Left hindlimb (tissue), 1 donor: ENCODE measurements at places on chromosomes 13 and 19.

DNA sequence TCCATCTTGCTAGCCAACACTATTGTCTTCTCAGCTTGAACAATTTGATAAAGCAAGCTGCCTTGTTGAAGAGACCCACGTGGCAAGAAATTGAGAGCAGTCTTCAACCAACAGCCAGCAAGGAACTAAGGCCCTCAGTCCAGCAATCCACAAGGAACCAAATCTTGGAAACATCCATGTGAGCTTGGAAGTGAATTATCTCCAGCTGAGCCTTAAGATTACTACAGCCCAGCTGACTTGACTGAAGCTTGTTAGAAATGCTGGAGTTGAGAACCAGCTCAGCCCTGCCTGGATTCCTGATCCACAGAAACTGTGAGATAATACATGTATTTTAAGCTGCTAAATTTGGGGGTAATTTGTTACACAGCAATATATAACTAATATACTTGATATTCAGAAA, 26.2 kb upstream of the DCT start:
- DNase-seq = no peak

DNA sequence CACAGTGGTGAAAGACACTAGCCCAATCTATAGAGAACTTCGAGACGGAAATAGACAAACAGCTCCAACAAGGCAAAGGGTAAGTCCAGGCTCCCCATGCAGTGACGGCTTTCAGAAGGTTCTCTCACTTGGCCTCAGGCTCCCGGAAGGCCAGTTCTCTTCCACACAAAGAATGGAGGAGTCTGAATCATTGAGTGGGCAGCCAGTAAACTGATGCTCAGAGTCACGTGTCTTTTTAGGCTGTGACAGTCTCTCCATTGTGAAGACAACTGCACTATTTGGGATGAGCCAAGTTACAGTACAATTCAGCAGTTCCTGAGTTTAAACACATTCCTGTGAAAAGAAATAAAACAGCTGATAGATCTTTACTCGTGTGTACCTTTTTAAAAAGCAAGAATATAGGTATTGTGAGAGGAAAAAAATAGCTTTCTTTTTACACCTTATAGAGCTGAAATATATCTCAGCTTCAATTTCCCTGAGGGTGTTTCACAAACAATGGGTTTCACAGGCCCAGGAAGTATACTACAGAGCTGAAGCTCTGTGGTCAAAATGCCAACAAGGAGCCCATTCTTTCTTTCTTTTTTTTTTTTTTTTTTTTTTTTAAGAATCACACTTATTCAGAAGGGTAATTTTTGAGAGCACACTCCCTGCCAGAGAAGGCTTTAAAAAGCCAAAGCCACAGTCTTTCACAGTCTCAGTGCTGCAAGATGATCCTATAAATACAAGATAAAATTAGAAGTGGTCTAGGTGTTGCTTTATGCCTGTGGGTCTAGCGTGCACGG, 135.1 kb downstream of the FREM2 start:
- no peak for DNase-seq

GRCh38 chr13:47696674-47697073, 304.4 kb downstream of the SUCLA2 start:
- DNase-seq = no peak

- DNase-seq = peak; percentile 72
Measured at GRCh38 chr19:7533281-7533885, 2.1 kb upstream of the PNPLA6 start.

DNA sequence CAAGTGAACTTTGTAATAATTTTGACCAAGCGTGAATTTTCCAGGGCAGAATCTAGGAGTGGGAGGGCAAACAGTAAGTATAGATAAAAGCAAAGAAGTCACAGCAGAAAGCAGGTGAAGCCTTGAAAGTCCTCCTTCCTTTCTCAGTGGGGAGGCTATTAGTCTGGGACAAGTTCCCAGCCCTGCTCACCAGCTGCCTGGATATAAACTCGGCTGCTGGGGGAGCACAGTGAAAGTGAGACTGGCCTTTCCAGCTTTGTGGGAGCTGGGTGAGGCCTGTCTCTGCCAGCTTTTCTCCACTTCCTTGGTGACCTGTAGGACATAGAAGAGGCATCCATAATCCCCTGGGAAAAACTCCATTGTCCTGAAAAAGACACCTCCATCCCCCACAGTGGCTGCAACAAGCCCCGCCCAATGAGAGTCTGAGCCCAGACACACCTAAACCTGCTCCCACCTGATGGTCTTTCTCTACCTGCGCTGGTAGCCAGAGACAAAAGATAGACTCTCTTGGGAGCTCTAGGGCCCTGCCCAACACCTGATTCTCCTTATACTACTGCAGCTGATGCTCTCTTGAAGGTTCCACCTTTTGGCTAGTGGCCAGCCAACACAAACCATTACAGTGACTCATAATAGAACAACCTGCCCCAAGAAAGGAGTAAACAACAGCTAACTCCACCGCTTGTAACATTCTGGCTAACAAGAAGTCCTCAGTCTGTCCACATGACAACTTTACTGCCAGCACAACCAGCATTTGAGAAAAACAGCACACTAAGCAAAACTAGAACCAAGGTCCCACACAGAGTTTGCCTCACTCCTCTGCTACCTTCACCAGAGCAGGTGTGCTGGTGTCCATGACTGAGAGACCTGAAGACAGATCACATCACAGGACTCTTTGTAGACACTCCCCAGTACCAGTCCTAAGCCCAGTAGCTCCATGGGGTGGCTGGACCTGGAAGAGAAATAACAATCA, 252.2 kb upstream of the SLITRK6 start:
- DNase-seq = no peak

DNA sequence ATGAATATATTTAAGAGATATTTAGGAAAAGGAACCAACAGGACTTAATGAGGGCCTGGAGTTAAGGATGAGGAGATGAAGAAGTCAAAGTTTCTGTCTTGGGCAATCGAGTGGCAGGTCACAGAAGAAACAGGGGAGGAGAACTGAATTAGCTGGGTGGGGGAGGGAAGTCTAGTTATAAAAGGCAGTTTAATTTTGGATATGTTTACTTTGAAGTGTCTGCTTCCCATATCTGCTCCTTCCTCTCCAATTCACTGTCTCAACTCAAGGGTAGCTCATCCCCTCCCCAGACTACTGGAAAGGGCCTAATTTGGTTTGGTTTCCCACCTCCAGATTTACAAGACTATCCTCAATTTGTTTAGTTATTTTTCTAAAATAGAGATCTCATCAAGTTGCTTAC, 195.9 kb downstream of the VWA8 start:
- no peak for DNase-seq

GRCh38 chr13:44148159-44148914, 225.3 kb upstream of the SERP2 start:
- DNase-seq = no peak

- no peak for DNase-seq
Measured at GRCh38 chr13:75813323-75813722, 177.2 kb downstream of the LMO7 start.

GRCh38 chr13:74218291-74218690, 84.1 kb upstream of the KLF12 start:
- DNase-seq = no peak

DNA sequence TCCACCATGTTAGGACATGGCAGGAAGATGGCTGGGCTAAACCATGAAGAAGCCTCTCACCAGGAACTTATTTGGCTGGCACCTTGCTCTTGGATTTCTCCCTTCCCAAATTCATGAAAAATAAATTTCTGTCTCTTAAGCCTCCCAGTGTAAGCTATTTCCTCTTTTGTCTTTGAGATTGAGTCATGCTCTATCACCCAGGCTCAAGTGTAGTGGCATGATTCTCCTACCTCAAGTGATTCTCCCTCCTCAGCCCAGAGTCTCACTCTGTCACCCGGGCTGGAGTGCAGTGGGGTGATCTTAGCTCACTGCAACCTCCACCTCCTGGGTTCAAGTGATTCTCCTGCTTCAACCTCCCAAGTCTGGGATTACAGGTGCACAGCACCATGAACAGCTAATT, 12.6 kb downstream of the ZNF888 start:
- DNase-seq = no peak

- no peak for DNase-seq
Measured at GRCh38 chr19:38815059-38816001, 2.6 kb upstream of the LGALS4 start.

- DNase-seq = peak; percentile 45
Measured at GRCh38 chr19:40411125-40411842, 1.9 kb downstream of the PRX start.

DNA sequence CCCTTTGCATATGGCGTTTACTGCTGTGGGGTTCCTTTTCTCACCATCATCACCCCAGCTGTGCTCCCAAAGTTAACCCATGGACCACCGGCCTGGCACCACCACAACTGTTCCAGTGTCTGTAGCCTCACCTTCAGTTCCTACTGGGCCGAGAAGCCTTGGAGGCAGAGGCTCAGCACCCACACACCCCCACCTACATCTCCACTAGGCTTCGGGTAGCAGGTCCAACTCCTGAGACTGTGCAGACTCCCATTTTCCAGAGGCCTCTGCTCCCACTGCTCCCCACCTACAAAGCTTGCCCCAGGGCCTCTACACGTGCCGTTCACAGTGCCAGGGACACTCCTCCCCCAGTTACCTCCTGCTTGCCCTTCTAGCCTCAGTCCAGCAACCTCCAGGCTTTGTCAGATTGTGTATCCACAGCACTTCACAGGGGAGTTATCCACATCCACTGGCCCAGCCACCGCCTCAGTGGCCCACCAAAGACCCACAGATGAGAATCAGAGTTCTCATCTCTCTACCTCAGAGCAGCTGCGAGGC, 14.1 kb downstream of the SLC27A5 start:
- no peak for DNase-seq

GRCh38 chr13:33806470-33807248, 11.3 kb upstream of the RFC3 start:
- no peak for DNase-seq

DNA sequence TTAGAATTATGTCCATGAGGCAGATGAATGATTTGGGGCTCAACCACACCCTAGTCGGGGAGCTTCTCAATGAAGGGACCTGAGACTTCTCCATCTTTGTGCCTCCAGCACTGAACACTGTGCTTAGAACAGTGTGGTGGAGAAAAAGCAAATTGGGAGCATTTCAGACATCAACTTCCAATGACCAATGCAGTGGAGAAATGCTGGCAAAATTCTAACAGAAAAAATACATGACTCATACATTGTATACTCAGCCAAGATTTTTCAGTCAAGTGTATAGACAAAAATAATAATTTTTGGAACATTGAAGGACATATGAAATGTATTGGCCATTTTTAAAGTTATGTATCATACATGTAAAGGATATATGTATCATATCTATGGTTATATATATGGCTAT, 134.7 kb downstream of the FGF14 start:
- DNase-seq = no peak

- no peak for DNase-seq
Measured at GRCh38 chr13:111049791-111050538, 65.1 kb upstream of the ARHGEF7 start.

DNA sequence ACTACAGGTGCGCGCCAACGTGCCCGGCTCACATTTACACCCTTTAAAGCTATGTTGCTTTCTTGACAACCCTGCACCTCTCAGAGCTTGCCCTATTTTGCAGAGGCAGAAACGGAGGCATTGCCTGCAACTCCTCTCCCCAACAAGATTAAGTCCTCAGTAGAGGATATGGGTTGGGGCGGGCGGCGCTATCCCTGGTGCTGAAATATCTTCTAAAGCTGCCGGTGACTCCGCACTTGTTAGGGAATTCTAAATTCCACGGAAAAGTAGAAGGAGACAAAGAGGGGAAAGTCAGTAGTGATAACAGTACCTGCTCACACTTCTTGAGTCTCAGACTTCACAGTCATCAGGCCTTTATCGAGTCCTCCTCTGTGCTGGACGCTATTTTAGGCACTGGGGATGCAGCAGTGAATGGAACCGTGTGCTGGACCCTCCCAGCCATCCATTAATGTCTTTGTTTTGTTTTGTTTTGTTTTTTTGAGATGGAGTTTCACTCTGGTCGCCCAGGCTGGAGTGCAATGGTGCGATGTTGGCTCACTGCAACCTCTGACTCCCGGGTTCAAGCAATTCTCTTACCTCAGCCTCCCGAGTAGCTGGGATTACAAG, 18.0 kb downstream of the SLC5A5 start:
- DNase-seq = peak; percentile 60

DNA sequence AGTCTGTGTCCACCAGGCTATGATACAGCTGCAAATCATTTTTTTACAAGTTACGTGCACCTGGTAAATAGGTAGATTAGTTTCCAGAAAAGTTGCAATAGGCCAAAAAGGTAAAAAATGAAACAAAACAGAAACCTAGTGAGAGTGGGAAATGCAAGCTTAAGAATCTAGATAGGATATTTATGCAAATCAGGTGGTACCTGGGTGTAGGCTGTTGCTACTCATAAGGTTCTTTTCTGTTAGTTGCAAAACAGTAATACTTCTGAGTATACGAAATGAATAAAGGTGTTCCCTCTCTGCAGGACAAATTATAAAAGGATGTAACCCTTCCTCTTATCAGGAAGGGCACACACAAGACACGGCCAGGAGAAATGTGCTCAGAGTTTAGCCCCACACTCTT, 97.9 kb downstream of the UGGT2 start:
- no peak for DNase-seq

DNA sequence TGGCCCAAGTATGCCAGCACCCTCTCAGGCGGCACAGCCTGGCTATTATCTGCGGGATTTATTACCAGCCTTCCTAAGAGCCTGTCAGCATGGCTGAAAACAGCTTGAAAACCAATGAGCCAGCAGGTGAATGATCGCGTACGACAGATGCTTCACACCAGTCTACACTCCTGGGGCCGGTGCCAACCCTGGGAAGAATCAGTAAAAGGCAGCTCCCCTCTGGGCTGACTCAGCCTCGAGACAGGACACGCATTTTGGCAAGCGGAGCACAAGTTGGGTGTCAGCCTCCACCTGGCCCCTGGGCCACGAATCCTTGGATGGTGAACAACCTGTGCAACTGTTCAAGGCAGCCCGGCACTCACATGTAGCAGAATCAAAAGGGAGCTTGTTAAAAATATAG, 15.6 kb downstream of the EMP3 start:
- no peak for DNase-seq

DNA sequence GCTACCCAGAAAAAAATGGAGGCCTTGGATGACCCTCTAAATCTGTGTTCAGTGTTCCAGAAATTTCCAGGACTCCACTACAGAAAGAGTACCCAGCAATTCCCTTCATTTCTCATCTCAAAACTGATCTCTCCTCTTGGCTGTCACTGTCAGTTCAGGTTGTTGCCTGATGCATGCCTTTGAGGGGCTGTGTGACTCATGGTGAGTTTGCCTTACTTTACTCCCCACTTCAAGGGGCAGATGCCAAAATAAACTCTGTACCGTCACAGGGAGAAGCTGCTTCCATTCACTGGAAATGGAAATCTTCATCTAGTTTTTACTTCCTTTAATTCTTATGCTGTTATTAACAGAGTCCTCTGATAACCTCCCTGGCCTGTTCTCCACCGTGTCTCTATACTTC, 1075.0 kb downstream of the DIAPH3 start:
- no peak for DNase-seq

GRCh38 chr13:90632184-90632583, 715.3 kb upstream of the MIR17HG start:
- no peak for DNase-seq

- no peak for DNase-seq
Measured at GRCh38 chr19:14525729-14526128, 3.7 kb upstream of the TECR start.
